ENCODE measurements at places on chromosomes 7 and 10.

- no peak for DNase-seq
Observed at GRCh38 chr7:24343614-24344013, 59.6 kb downstream of the NPY start.

DNA sequence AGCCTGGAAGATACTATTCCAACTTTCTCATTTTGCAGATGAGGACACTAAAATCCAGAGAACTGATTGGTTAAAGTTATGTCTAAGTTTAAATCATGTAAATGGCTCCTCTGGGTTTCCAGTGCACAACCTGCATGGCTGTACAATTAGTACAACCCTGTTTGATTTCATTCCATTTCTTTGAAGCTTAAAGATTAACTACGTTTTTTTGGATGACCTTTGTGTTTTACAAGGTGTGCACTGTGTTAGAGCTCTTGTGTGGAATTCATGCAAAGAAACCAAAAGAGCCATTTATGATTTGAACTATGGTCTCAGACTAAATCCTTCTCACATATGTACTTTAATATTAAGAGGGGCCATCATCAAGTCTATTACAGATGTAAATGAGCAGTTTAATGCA, 149.5 kb downstream of the TMEM168 start:
- DNase-seq, result no peak

DNA sequence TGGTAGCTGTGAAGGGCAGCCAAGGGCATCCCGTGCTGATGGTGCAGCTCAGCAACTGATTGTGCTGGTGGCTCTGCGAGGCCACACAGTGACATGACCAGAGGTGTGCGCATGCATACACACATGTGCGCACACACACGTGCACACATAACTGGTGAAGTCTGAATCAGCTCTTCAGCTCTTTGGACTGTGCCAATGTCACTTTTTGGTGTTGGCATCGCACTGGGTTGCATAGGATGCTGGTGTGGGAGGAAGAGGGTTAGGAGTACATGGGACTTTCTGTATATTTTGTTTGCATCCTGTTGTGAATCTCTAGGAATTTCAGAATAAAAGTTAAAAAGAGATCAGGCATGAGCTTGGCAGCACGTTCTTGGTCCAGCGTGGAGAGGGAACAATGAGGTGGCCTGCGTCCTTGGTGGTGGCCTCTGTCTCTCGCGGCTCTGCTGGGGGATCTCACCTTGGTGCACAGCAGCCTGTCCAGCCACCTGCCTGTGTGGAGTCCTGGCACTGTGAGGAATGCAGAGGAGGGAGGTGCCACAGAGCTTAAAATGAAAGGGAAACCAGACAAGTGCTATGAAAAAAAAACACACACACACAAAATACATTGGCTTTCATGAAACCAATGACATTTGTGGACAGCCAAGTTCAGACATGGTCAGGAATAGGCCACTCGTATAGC, 124.0 kb downstream of the TRRAP start:
- no peak for DNase-seq

- no peak for DNase-seq
Observed at GRCh38 chr7:16232273-16232672, 189.1 kb downstream of the CRPPA start.

DNA sequence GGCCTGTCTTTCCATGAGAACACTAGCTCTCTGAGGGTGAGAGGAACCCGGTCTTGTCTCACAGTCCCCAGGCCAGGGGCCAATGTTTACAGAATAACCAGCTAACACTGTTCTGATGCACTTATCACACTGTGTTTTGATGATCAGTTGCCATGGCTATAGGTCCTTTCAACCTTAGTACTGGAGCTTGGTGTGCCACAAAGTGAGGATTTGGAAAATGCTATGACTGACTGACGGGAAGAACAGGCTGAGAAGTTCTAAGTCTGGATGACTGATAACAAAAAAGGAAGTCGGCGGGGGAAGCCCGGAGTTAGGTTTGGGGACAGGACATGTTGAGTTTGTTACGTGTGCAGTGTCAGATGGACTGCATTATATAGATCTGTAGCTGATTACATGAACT, 141.8 kb downstream of the CTTNBP2 start:
- no peak for DNase-seq

- DNase-seq, result no peak
Observed at GRCh38 chr7:5598769-5599371, 175.2 kb upstream of the TNRC18 start.

GRCh38 chr10:15322356-15322755, 48.7 kb downstream of the FAM171A1 start:
- no peak for DNase-seq

DNA sequence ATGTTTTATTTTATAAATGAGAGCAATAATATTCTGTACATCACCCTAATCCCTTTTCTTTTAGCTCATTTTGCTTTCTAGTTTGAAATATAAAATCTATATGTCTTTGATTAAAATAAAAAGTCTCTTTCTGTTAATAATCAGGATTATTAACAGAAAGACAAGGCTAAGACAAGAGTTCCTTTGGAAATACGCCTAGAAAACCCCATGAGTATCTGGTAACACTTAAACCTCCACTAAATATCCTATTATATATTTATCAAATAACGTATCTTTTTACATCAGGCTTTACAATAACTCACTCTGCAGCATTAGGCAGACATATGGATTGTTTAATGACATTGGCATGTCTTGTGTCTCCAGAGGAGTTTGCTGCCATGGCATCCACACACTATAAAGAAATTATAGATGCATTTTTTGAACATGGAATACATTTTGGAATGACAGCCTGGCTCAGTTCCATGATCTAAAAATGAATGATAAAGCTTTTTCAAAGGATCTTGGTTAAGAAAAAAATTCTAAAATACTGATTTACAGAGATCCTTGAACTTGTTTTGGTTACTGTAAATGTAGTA, 98.7 kb downstream of the TMEM26 start:
- DNase-seq, result no peak

DNA sequence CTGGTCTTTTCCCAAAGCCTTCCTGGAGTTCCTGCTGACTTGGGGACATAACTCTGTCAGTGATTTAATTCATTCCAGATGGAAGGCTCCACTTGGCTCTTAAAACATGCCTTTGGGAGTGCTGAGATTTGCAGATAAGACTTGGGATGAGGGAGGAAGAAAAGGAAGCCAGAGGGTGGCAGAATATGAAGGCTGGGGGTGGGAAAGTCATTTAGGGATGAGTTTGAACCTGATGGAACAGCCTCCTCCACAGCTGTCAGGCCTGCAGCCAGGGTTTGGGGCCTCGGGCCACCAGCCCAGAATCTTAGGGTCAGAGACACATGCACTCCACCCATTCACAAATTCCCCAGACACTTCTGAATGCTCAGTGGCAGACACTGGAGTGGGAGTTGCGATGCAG, 28.4 kb upstream of the EIF5AL1 start:
- no peak for DNase-seq

- no peak for DNase-seq
Observed at GRCh38 chr7:37193087-37193774, 255.4 kb downstream of the ELMO1 start.

DNA sequence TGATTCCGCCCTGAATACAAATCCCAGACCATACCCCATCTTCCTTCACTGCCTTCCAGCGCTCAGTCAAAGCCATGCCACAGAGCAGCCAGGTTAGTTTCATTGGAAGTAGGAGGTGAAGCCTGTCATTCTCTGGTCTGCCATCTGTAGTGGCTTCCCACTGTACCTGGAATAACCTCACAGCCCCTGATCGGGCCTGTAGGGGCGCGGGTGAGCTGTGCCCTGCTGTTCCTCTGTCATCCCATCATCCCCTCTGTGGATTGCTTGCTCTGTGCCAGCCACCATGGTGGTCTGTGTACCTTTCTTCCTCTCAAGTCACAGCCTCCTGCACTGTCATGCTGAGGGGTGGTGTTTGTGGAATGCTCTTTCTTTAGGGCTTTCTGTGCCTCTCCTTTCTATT, 155.1 kb downstream of the ZNF22 start:
- DNase-seq, result no peak

DNA sequence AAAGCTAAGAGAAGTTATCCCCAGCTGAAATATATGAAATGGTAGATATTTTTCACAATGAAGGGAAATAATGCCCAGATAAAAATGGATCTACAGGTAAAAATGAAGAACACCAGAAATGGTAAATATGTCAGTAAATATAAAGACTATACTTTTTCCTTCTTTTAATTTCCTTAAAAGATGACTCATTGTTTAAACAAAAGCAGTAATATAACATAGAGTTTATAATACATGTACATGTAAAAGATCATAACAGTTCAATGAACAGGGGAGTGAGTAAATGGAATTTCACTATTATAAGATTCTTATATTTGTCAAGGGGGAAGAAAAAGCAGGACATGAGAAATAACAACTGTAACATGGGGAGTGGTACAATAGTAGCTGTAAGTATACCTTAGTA, 7.4 kb downstream of the POT1 start:
- DNase-seq, result no peak

GRCh38 chr10:43037942-43038782, 38.7 kb upstream of the RET start:
- no peak for DNase-seq

DNA sequence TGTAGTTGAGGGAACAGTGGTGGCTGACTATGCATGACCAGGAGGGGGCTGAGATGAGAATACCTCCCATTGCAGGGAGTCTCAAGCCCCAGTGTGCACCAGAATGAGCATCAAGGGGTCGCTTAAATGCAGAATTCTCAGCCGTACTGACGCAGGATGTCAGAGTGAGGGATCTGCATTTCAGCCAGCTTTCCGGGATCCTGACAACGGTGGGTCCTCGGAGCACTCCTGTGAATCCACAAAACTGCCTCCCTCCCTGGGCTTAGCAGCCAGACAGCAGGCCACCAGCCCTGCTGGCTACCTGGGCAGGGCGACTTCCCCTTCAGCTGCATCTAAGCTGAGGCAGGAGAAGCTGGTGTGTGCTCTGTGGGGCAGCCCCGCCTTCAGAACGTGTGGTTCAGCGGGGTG, 21.8 kb upstream of the LOXL4 start:
- no peak for DNase-seq

DNA sequence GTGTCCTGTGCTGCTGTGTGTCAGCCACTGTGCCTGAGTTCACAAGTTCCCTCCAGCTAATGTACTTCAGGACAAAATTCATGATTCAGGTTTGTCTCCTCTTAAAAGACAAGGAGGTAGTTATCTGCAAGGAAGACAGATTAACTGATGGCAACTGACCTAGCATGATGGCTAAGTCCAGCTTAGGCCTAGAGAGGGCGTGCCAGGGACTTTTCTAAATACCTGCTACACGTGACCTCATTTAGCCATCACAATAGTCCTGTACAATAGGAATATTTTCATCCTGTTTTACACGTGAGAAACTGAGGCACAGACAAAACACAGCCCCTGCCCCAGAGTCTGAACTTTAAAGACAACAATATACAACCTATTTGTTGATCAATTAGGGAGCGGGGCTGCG, 275.7 kb downstream of the XPNPEP1 start:
- DNase-seq, result no peak

GRCh38 chr10:133388973-133389818, 4.8 kb upstream of the MTG1 start:
- no peak for DNase-seq
